Mesenteric fat pad (tissue), 1 donor: ENCODE measurements at places on chromosomes 5 and 9.
A peak's percentile ranks its signal among the peaks of the same experiment; 100 is the strongest.

GRCh38 chr5:90866333-90866732 lies 307.7 kb downstream of the ADGRV1 start:
- DNase-seq, result no peak

GRCh38 chr5:53426512-53426830 lies 54.0 kb upstream of the FST start:
- no peak for DNase-seq

DNA sequence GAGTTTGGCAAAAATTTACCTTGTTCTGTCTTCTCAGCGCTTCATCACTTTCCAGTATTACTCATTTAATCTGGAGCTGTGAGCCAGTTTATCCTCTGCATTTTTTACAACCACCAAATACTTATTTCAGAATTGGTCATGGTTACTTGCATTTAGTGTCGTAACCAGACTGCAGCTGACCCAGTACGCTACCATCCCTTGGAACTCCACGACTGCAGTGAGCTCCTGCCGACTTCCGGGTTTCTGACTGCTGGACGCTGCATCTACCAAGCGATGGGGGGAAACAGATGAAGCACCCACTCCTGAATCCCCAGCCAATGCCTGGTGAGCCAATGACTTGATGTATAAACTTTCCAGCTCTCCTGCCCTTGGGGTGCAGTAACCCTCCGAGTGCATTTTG lies 174.4 kb upstream of the PRLR start:
- DNase-seq, result no peak

DNA sequence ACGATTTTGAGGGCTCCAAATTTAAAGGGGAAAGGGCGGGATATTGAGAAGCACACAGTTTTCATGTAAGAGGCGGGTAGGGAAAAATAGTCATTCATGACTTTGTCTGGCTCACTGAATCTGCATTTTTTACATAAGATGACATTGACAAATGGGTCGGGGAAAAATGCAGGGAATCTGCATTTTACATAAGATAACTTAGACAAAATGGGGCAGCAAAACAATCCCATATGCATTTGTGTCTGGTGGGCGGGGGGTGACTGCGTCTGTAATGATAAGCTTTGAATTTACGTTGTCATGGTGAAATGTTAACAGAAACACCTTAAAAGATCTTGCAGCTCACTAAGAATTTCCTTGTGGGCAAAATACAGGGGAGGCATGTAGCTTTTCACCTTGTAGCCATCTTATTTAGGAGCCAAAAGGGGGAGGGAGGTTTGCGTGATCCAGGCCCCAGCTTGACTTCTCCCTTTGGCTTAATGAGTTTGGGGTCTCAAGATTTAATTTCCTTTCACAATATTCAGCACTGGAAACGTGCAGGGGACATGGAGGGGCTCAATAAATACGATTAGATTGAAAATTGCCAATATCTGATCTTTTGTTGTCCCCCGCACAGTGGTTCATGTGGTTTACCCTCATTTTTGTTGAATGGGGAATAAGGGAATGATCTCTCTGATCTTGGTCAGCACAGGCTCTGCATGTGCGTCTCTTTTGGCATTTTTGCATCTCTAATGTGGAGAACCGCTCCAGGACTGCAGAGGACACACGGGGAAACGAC lies 41.1 kb upstream of the GADD45G start:
- no peak for DNase-seq

DNA sequence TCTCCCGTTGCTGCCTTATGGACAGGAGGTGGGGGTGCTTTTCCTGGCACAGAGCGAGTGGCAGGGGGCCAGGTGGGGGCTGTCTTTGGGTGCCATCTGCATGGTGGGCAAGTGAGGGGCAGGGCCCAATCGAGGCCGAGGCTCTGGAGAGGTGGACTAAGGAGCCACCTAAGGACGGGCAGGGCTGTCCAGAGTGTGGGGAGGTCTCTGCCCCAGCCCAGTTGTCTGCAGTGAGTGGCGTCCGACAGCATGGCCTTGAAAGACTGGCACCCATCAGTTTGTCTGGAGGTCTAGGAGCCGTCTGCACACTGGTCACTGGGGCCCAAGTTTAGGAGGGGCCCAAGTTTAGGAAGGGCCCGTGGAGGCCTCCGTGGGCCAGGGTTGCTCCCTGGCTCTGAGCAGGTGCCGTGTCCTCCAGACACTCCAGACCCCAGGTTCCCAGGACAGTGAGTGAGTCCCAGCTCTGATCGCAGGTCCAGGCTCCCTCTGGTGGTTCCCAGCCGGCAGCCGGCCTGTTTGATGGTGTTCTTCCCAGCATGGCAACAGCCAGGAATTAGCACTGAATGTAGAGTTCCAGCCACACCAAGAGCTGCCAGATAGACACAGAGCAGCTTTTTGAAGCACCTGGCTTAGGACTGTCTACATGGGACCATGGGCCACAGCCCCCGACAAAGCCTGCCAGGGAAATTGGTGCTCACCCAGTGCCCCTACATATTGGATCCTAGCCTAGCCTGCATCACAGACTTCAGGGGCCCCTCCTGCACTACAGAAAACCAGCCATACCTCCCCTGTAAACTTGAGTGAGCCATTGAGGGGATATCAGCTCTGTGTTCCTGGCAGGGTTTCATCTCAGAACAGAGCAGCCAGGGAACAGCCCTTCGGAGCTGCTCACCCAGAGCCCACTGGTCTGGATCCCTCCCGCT lies 120.9 kb downstream of the WNK2 start:
- peak; percentile 85 for DNase-seq

GRCh38 chr5:160649304-160649703 lies 202.7 kb downstream of the ATP10B start:
- no peak for DNase-seq

DNA sequence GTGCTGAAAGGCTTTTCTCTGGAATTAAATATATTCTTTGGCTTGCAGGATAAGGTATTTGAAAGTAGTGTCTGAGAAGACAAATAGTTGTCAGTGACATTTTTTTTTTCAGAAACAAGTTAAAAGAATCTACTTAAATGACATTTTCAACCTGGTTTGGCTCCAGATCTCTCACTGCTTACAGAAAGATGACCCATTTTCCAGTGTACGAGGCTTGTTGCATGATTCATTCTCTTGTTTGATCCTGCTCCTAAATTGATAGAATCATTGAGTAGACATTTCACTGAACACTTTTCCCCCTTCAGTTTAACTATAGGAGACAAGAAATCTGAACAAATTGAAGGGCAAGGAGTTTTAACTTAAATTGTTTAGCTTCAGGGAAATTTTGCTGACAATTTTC lies 546.1 kb downstream of the ZNF608 start:
- no peak for DNase-seq

- DNase-seq, result peak; percentile 92
Measured at GRCh38 chr9:16705111-16705604, 165.3 kb downstream of the BNC2 start.

GRCh38 chr5:17001428-17001827 lies 65.3 kb upstream of the MYO10 start:
- DNase-seq, result no peak

DNA sequence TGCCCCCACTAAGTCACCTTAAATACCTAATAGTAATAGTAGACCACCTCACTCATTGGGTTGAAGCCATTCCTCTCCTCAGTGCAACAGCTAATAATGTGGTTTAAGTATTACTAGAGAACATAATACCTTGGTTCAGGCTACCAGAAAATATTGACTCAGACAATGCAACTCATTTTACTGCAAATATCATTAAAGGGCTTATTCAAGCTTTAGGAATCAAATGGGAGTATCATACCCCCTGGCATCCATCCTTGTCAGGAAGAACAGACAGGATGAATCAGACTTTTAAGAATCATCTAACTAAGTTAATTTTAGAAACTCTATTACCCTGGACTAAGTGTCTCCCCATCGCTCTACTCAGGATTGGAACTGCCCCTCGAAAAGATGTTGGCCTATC lies 6.8 kb upstream of the RNF180 start:
- DNase-seq, result no peak

DNA sequence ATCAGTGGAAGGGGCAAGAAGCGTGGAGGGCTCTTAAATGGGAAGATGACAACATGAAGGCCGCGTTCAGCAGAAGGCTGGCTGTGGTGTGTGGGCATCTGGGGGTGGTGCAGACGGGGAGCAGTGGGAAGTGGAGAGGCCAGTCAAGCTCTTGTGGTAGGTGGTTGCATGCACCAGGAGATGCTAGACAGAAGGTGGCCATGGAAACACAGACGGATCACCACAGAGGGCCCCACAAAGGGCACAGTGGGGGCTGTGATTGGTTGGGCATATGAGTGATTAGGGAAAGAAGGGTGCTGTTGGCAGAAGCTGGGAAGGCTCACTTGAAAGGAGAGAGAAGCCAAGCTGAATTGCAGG lies 14.7 kb downstream of the MTMR12 start:
- DNase-seq, result no peak

GRCh38 chr9:109117856-109118807 lies 1.6 kb downstream of the TMEM245 start:
- DNase-seq, result no peak

- no peak for DNase-seq
Measured at GRCh38 chr9:105246656-105247173, 2.3 kb downstream of the SLC44A1 start.

- no peak for DNase-seq
Measured at GRCh38 chr5:178674334-178674733, 47.5 kb upstream of the CLK4 start.

DNA sequence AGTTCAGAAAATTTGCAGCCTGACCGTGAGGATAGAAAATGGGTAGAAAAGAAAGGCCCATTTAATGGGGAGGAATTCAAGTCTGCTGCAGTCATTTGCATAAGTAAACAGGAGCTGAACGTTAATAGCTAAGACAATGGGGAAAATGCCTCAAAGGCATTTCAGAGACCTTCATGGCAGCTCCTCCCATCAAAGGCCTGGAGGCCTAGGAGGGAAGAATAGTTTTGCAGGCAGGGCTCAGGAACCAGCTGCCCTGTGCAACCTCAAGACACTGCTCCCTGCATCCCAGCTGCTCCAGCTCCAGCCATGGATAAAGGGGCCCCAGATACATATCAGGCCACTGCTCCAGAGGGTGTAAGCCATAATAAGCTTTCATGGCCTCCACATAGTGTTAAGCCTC lies 32.2 kb upstream of the CDH18 start:
- peak; percentile 76 for DNase-seq

- DNase-seq, result no peak
Measured at GRCh38 chr9:120043448-120043847, 536.5 kb downstream of the CDK5RAP2 start.

DNA sequence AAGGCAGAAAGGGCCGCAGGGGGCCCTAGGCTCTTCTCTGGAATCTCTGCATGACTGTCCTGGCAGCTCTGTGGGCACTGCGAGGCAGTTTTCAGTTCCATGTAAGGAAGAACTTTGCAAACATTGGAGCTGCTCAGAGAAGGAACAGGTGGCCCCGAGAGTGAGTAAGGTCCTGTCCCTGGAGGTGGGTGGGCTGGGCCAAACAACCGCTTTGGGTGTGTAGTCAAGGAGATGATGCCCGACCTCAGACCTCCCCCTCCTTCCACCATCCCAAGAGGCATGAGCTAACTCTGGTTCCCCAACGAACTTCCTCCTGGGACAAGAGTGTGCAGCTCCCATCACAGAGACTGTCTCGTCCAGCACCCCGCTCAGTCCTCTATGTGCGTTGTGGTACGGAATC lies 20.5 kb downstream of the CSF1R start:
- DNase-seq, result no peak

DNA sequence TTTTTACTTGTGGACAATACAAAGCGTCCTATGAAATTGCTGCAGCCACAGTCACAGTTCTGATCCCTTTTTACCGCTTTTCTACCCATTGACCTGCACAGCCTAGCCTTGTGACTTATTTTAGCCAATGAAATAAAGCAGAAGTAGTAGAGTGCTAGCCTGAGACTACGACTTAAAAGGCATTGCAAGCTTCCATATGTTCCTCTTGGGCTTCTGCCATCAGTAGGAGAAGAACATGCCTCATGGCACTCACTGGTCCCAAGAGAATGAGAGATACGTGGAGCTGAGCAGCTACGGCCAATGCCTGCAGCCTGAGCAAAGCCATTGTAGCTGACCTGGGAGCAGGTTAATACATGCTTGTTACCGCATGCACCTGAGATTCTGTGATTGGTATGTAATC lies 416.6 kb upstream of the CLINT1 start:
- no peak for DNase-seq

GRCh38 chr9:99377790-99378775 lies 156.0 kb downstream of the SEC61B start:
- no peak for DNase-seq

DNA sequence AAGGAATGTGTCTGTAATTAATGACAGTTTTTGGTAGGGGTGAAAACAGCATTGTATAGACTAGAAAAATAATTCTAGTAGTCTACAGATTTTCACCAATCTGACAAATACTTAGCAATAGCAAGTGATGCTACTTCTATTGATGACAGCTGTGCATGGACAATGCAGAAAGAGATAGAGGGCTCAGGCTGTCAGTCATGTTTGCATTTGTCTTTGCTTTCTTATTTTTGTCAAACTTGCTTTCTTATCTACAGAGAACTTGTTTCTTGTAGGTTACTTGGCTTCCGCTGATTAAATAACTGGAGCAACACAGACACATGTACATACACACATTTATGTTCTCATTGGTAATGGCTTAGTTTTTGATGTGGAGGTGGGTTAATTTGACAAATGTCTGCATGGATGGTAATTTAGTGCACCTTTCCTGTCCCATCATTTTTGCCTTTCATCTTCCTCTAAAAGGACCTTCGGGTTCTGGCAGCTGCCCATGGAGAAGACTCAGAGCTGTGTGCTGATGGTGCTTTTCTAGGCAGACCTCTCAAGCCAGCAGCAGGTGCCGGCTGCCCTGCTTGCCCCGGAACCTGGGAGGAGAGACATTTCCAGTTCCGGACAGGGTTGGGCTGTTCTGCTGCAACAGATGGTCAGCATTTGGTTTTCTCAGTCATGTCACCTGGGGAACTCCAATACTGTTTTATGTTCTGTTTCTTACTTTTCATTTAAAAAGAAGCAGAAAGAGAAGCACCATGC lies 28.8 kb downstream of the CAMK4 start:
- no peak for DNase-seq

- DNase-seq, result no peak
Measured at GRCh38 chr9:98570663-98571440, 137.9 kb downstream of the GABBR2 start.

- no peak for DNase-seq
Measured at GRCh38 chr5:52134013-52134650, 653.6 kb upstream of the ITGA1 start.

- no peak for DNase-seq
Measured at GRCh38 chr5:134022333-134022732, 17.6 kb upstream of the VDAC1 start.

- no peak for DNase-seq
Measured at GRCh38 chr5:137320056-137321045, 178.8 kb downstream of the SPOCK1 start.

GRCh38 chr9:105064248-105065097 lies 136.5 kb upstream of the ABCA1 start:
- DNase-seq, result peak; percentile 92

DNA sequence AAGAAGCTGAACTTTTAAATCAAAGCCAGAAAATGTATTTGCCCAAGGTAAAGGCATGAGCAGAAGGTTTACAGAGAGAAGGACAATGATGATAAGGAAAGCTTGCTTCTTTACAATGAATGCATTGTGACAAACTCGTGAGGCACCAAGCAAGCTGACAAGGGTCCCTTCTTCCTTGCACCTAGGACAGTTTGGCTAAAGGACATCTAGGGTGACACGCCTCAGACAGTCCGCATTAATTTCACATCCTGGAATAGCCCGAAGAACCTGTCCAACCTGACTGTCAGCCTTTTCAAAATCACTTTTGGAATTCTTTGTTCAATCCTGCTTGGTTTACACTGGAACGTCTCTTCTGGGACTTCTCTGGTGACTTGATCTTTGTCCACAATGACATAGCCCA lies 146.4 kb upstream of the MAP3K1 start:
- DNase-seq, result no peak

- peak; percentile 37 for DNase-seq
Measured at GRCh38 chr5:6457592-6457991, 8.9 kb downstream of the UBE2QL1 start.
